ENCODE measurements at places on chromosomes 2 and 18.

GRCh38 chr18:74489676-74490075 is 6.5 kb upstream of the CNDP2 start:
- no peak overlapping the region for H3K27ac ChIP-seq
- H3K27me3 ChIP-seq = no peaks in the 10 kb centered on the region
- DNase-seq = no peak
- peaks cover 8% of the 10 kb centered on the region for H3K4me1 ChIP-seq
- no peaks in the 10 kb centered on the region for H3K36me3 ChIP-seq

DNA sequence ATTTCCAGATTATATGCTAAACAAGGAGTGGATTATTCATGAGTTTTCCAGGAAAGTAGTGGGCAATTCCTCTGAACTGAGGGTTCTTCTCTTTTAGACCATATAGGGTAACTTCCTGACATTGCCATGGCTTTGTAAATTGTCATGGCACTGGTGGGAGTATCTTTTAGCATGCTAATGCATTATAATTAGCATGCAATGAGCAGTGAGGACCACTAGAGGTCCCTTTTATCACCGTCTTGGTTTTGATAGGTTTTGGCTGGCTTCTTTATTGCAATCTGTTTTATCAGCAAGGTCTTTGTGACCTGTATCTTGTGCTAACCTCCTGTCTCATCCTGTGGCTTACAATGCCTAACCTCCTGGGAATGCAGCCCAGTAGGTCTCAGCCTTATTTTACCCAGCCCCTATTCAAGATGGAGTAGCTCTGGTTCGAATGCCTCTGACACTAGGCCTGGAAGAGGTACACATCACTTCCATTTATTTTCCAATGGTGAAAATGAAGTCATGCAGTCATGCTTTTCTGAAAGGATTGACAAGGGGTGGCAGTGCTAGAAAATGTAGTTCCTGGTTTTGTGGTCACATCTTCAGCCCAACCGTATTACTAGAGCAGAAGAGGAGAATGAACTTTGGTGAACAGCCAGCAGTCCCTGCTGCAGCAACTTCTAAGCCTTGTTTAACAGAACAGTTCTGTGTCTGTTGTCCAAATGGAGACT is 26.6 kb upstream of the ITGA4 start:
- H3K27ac ChIP-seq = no peak overlapping the region
- peaks cover 18% of the 10 kb centered on the region for H3K4me1 ChIP-seq
- DNase-seq = no peak

- H3K4me1 ChIP-seq = no peaks in the 10 kb centered on the region
- no peaks in the 10 kb centered on the region for H3K27me3 ChIP-seq
- H3K27ac ChIP-seq = no peak overlapping the region
- H3K4me3 ChIP-seq = no peak overlapping the region
- H3K36me3 ChIP-seq = no peaks in the 10 kb centered on the region
- DNase-seq = no peak
Observed at GRCh38 chr2:29747786-29748470, 173.5 kb downstream of the ALK start.

- H3K36me3 ChIP-seq = peaks cover 12% of the 10 kb centered on the region
- DNase-seq = no peak
- H3K27me3 ChIP-seq = no peaks in the 10 kb centered on the region
- H3K4me1 ChIP-seq = no peaks in the 10 kb centered on the region
- no peak overlapping the region for H3K4me3 ChIP-seq
- no peak overlapping the region for H3K27ac ChIP-seq
Observed at GRCh38 chr18:49285627-49286026, 174.8 kb downstream of the DYM start.

DNA sequence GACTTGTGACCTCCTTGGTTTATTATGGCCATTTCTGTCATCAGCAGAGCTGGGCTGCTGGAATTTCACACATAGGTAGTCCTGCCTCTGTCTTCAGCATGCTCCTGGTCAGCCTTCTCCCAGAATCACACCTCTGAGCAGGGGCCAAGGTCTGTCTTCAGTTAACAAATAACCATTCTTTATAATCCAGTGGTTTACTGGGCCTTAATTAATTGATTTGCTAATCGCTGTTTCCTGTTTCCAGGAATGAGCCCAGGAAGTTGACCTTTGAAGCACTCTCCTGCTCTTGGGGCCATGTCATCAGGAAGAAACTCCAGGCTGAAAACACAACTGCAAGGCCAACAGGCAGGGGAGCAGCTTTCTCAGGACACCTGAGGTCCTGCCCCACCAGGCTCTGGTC is 278.5 kb downstream of the SRBD1 start:
- no peaks in the 10 kb centered on the region for H3K27me3 ChIP-seq
- H3K27ac ChIP-seq = no peak overlapping the region
- H3K4me1 ChIP-seq = peaks cover 19% of the 10 kb centered on the region
- H3K4me3 ChIP-seq = no peak overlapping the region
- no peak for DNase-seq

- H3K4me3 ChIP-seq = no peak overlapping the region
- H3K27me3 ChIP-seq = peaks cover 8% of the 10 kb centered on the region
- peaks cover 14% of the 10 kb centered on the region for H3K4me1 ChIP-seq
- H3K27ac ChIP-seq = no peak overlapping the region
Observed at GRCh38 chr2:88181511-88181910, 11.4 kb downstream of the THNSL2 start.

DNA sequence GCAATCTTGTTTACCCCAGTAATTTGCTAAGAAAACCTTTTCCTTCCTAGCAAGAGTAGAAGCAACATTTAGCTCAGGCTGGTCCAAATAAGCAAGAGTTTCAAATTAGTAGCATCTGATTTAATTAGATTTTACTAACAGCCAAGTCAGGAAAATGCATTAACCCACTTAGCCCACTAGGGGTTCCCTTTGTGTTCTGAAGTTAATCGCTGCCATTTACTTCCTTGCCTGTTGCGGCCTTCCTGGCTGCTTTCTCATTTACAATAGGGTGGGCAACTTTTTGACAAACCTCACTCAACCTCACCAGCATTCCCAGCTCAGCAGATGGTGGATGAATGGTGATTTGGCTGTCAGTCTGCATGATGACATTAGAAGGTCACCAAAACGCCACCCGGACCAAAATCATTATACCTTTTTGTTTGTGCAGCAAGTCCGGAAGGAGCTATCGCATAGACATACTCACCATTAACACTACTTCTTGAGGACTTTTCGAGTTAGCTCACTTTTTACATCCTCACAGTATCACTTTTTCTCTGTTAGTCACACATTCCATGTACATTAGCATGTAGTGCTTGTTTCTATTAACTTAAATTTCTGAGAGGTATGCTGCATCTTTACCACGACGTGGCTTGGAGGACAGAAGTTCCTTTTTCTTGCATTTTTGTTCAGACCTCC is 101.5 kb upstream of the SETBP1 start:
- no peaks in the 10 kb centered on the region for H3K27me3 ChIP-seq
- peak; percentile 12 for DNase-seq
- H3K4me1 ChIP-seq = peaks cover 16% of the 10 kb centered on the region
- H3K4me3 ChIP-seq = no peak overlapping the region
- H3K27ac ChIP-seq = no peak overlapping the region

- no peak for DNase-seq
- no peak overlapping the region for H3K27ac ChIP-seq
- no peak overlapping the region for H3K4me3 ChIP-seq
- no peaks in the 10 kb centered on the region for H3K27me3 ChIP-seq
- no peaks in the 10 kb centered on the region for H3K4me1 ChIP-seq
Observed at GRCh38 chr2:181243319-181243718, 213.9 kb upstream of the ITGA4 start.

DNA sequence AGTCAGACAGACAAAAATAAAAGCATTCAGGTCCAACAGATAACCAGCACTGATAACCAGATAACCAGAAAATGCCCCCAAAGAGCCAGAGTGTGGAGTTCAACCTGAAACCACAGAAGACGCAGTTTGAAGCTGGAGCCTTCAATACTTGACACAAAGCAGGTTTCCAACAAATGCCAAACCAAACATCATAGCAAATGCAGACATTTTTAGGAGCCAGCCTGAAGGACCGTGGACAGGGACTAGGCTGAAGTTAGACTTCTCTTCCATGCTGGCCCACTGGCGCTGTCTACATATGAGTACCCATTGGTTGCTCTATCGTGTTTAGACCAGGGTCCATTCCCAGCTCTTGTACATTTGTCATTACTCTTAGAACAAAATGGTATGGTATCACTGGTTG is 9.9 kb downstream of the COLEC12 start:
- peaks cover 6% of the 10 kb centered on the region for H3K4me1 ChIP-seq
- peaks cover 8% of the 10 kb centered on the region for H3K36me3 ChIP-seq
- peaks cover 3% of the 10 kb centered on the region for H3K27me3 ChIP-seq
- DNase-seq = no peak
- H3K4me3 ChIP-seq = no peak overlapping the region

DNA sequence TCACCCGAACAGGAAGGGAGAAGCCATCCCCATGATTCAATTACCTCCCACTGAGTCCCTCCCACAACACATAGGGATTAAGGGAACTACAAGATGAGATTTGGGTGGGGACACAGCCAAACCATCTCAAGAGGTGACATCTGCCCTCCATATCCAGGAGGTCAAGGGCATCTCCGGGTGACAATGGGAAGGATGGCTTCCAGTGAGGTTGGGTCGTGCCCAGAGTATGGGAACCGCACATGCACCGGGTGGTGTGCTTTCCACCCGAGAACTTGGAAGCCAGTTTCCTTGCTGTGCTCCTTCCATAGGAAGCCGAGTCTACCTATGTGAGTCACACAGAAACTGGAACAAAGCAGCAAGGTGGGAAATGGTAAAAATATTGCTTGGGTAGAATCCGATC is 216.9 kb upstream of the SALL3 start:
- peaks cover 2% of the 10 kb centered on the region for H3K27me3 ChIP-seq
- H3K4me1 ChIP-seq = no peaks in the 10 kb centered on the region
- no peak overlapping the region for H3K27ac ChIP-seq
- no peak for DNase-seq
- H3K4me3 ChIP-seq = no peak overlapping the region

DNA sequence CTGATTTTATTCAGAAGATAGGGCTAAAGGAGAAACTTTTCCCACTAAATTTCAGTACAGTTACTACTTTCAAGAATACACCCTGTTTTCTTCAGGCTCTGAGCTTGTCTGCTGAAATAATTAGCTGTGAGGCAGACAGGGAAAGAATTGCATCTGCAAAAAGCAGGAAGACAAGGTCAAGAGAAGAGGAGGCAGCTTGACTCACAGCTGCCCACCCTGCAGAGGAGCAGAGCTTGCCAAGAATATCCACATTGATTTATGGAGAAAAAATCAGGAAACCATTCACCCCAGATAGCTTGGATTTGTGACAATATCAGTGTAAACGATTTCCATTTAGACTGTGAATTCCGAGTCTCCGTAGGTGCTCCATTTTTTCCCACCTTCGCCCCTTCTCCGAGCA is 49.0 kb downstream of the ACTR2 start:
- H3K4me1 ChIP-seq = peaks cover 3% of the 10 kb centered on the region
- H3K36me3 ChIP-seq = peaks cover 14% of the 10 kb centered on the region
- no peak for DNase-seq
- peaks cover 100% of the 10 kb centered on the region for H3K27me3 ChIP-seq
- no peak overlapping the region for H3K27ac ChIP-seq

- no peaks in the 10 kb centered on the region for H3K27me3 ChIP-seq
- peaks cover 11% of the 10 kb centered on the region for H3K4me1 ChIP-seq
- H3K36me3 ChIP-seq = no peaks in the 10 kb centered on the region
- no peak for DNase-seq
- H3K27ac ChIP-seq = no peak overlapping the region
- H3K4me3 ChIP-seq = no peak overlapping the region
Observed at GRCh38 chr2:81576713-81577112, 1272.2 kb upstream of the LRRTM1 start.

DNA sequence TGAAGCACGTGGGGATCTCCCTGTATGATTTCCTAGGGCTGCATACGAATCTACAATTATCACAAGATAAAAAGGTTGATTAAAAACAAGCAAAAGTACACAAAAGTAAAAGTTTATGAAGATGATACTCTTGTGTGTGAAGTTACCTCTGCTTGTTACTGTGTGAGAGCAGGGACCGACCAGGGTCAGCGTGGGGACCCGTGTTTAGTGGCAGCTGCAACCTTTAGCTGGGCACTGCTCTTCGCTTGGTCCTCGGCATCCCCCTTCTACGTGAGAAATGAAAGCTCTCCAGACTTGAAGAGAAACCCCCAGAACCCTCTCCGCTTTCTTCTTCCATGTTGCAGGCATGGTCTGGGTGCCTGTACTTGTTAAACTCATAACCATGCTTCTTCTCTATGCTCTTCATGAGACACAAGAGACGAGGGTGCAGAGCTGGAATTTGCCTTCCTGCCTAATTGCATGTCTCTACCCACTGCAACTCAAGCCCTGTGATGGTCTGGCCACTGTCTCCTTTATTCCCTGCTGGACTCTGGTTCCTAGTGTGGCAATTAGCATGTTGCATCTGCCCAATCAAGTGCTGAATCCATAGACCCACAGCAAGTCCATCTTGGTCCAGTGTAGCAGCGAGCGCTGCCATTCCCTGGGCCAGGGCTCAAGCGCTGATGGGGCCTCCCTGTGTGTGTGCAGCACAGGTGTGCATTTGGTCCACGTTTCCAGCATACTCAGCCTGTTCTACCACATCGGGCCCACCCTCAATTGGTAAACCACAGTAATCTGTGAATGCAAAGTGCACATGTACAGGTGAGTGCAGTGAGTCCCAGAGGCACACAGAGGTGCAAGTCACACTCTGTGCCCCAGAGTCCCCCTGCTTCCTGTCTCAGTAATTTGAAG is 88.5 kb downstream of the TWIST2 start:
- H3K4me1 ChIP-seq = no peaks in the 10 kb centered on the region
- no peak overlapping the region for H3K4me3 ChIP-seq
- H3K27me3 ChIP-seq = no peaks in the 10 kb centered on the region

DNA sequence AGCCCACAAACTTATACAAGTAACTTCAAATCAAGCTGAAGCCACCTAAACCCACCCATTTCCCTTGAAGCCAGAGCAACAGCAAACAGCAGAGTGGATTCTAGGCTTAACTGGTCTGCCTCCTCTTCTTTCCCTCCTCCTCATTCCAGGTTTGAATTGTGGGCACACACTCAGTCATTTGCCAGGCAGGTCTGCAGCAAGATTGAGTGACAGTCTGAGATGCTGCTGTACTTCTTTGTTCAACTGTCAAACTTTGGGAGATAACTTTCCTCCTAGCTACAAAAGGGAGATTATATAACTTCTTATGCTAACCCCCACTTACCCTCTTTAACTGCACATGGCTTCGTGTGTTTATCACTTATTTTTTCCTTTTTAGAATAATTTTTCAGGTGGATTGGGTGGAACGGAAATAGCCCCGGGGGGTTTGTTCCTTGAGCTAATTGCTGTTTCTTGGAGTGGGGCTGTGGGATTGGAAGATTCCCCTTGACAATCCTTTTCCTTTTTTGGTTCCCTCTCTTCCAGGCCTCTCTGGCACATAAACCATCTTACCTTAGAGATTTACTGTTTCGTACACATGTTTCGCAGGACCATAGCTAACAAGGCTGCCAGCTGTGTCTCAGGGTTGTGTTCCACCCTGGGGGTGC is 55.0 kb downstream of the RNF144A start:
- no peaks in the 10 kb centered on the region for H3K4me1 ChIP-seq
- no peak overlapping the region for H3K4me3 ChIP-seq
- no peaks in the 10 kb centered on the region for H3K27me3 ChIP-seq
- H3K27ac ChIP-seq = 0 out of 2 replicates have a peak overlapping the region, but pooled peaks have one; percentile 29

GRCh38 chr2:135637456-135638087 is 104.1 kb upstream of the UBXN4 start:
- H3K27ac ChIP-seq = no peak overlapping the region
- DNase-seq = no peak
- H3K36me3 ChIP-seq = peaks cover 31% of the 10 kb centered on the region
- no peaks in the 10 kb centered on the region for H3K27me3 ChIP-seq
- no peak overlapping the region for H3K4me3 ChIP-seq

- DNase-seq = no peak
- H3K27me3 ChIP-seq = peaks cover 6% of the 10 kb centered on the region
- no peak overlapping the region for H3K27ac ChIP-seq
- H3K36me3 ChIP-seq = peaks cover 25% of the 10 kb centered on the region
Observed at GRCh38 chr2:128424406-128425171, 105.9 kb upstream of the HS6ST1 start.

GRCh38 chr2:100057901-100058261 is 84.5 kb downstream of the AFF3 start:
- H3K27ac ChIP-seq = no peak overlapping the region
- H3K4me1 ChIP-seq = no peaks in the 10 kb centered on the region
- DNase-seq = no peak
- no peaks in the 10 kb centered on the region for H3K27me3 ChIP-seq

Measured in WTC11 (cell line).